Muscle of arm (tissue), 14 donors: ENCODE measurements at places on chromosomes 1 and 21.

DNA sequence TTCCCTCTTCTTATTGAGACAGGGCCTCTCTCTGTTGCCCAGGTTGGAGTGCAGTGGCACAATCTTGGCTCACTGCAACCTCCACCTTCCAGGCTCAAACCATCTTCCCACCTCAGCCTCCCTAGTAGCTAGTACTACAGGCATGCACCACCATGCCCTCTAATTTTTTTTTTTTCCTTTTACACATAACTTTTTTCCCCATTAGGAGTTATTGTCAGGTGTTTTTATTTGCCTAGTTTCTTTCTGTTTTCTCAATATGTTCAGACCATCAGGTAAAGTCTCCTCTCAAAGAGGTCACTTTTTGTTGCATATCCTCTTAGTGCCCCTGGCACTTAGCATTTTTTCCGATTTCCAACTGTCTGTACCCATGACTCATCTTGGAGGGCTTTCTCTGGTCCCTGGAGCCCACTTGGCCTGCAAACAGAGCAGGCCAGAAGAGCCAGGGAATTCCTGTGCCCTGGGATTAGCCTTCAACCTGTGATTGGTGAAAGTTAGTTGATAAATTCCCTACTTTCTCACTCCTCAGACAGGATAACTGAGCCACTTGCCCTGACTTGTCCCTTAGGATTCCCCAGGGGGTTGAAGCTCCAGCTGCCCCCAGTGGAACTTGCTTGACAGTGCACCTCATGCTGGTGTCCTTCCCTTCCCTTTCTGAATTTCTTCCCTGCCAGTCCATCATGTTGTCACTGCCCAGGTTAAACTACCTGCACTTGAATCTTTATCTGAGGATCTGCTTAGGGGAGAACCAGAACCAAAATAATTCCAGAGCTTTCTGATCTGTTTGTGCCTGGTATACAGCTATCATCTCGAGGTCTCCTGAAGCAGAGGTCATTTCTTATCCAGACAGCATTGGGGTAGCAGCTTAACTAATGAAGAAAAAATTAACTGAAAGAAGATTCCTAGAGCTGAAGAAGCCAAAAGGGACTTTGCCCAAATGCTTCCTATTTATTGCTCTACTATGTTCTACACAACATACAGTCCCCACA lies 2.4 kb downstream of the NTPCR start:
- DNase-seq: no peak

DNA sequence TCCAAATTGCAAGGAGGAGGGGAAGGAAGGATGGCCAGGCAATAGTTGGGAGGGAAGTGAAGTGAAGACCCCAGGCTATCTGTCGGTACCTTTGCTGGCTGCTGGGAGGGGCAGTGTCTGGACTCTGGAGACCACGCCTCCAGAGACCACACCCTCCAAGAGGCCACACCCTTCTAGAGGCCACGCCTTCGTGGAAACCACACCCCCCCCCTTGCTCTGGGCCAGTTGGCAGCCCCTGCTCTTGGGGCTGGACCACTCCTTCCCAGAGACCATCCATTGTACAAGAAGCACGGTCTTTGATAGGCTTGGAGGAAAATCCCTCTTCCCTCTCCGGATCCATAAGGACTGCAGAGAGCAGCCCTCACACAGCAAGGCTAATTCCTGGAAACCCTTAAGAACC lies 73.1 kb downstream of the RYR2 start:
- DNase-seq: no peak

- DNase-seq: no peak
These were observed 4.1 kb upstream of the ACTA1 start for GRCh38 chr1:229438021-229438420.

DNA sequence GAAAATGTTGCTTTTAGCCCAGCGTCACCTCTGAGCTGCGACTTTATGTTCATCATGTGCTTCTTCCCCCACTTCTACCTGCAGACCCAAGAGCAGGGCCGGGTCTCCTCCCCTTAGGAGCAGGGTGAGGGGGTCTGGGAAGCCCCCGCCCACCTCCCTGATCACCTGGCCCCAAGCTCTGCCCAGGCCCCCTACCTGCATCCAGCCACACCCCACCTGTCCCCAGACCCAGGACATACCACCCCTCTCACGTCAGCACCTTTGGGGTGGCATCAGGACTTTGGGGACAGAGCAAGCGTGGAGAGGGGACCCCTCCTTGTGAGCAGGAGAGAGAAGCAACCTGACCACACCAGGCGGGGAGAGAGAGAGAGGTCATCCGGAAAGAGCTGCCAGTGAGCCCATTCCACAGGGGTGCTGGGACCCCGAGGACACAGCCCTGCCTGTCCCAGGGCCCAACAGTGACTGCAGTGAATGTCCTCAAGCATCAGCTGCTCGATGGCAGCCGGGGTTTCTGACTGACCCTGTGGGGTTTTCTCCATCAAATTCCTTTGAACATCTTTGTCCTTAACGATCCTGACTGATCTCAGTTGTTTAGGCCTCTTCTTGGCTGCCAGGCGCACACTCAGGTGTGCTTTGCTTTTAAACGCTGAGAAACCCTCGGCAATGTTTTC lies 42.8 kb upstream of the COL18A1 start:
- DNase-seq: no peak

DNA sequence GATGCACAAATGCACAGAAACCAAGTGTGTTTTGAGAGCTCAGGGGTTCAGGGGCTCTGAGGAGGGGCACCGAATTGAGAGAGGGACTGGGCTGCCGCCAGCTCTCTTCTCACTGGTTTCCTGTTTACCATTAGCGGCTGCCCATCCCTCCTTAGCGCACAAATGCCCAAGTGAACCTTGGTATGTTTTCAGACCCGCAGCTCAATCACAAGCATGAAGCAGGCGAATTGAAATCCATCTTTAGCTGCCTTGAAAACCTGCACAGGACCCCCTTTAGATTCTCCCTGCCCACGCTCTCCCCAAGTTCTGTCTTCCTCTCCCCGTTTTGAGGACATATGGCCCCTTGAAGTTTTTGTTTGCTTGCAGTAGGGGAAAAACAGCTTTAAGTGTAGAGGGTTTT lies 61.1 kb upstream of the ACOT11 start:
- DNase-seq: no peak

- no peak for DNase-seq
These were observed 32.8 kb upstream of the EPS15 start for GRCh38 chr1:51551848-51552296.

GRCh38 chr1:22971161-22971560 lies 1.5 kb downstream of the LACTBL1 start:
- DNase-seq: no peak

DNA sequence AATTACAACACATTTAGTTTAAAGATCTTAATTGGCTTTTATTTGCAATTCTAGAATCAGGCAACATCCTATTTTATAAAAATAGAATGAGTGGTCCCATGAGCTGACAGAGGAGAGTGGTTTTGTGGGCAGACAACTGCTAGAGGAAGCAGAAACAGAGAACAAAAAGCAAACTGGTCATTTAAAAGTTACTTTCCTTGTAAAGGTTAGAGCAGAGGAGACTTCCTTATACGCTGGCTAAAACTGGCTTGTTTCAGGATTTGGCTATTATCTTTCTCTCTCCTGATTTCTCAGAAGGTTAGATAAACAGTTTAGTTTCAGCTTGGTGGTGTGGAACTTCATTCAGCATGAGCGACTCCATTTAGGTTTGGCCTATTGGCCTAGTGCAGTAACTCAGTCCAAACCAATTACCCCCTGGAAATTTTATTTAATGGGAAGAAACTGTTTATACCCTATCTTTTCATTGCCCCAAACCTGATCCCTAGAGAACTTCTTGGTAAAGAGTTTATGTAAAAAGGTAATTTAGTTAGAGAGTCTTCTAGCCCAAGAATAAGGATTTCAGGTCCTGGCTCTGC lies 32.2 kb upstream of the IL20 start:
- DNase-seq: no peak

DNA sequence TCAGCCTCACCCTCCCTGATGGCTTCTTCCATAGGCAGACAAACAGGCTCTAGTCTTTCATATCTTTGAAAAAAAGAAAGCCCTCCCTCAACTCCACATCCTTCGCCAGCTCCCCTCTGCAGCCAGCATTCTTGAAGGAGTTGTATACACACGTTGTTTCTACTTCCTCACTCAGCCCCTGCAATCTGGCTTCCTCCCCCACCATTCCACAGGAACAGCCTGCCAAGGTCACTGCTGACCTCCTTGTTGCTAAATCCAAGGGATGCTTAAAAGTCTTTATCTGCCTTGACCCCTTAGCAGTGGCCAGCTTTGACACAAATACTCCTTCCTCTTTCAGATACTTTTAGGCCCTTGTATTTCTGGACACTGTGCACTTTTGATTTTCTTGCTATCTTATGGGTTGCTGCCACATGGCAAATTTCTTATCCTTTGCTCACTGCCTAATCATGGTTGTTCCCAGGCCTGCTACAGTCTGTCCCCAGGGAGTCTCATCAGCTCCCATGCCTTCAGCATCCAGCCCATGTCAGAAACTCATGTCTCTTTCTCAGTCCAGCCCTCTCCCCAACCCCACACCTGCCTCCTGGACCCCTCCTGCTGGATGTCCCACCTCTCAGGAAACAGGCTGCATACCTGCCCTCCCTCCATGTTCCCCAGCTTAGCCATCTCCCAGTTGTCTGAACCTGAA lies 8.3 kb downstream of the FAM229A start:
- no peak for DNase-seq

DNA sequence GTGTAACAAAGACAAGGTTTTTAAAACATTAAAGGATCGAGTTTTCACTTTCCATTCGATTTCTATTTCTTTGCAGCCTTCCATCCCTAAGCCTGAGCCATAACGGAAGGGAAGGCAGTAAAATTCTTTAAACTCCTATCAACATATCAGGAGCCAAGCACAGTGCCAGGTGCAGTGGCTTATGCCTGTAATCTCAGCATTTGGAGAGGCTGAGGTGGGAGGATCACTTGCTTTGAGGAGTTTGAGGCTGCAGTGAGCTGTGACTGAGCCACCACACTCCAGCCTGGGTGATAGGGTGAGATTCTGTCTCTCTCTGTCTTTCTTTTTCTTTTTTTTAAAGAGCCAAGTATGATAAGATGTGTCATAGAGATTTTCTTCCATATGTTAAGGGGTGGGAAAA lies 217.5 kb upstream of the GREM2 start:
- DNase-seq: no peak

- DNase-seq: no peak
These were observed 25.0 kb downstream of the FOXO6 start for GRCh38 chr1:41386196-41386663.

- DNase-seq: no peak
These were observed 55.0 kb downstream of the WNT9A start for GRCh38 chr1:227892489-227893299.

DNA sequence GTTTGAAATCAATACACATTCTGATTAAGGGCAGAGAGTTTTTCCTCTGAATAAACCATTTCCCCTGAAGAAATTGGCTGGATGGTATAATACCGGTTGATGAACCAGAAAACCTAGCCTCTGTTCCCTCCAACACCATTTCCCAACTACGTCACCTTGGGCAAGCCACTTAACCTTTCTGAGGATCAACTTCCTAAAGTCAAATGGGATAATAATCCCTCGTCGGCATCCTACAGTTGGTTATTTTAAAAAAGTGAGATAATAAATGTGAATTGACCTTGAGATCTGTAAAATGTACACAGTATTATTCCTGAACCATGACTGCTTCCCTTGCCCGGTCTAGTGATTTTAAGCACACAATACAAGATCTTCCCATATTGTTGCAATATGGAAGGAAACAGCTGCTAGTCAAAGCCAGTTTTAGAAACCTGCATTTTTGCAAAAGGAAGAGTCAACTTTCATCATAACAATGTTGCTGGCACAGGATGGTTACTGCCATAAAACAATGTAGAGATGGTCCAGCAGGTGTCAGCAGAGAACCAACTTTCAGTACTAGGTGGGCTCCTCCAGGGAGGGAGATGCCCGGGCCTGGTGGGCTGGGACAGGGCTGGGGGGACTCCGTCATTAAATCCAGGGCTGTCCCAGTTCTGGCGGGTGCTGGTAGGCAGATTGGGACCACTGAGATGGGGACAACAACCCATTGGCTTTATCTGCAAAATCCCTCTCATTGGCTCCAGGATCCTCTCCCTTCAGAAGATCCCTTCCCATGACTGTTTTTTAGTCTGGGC lies 5.2 kb upstream of the HLX start:
- DNase-seq: no peak

DNA sequence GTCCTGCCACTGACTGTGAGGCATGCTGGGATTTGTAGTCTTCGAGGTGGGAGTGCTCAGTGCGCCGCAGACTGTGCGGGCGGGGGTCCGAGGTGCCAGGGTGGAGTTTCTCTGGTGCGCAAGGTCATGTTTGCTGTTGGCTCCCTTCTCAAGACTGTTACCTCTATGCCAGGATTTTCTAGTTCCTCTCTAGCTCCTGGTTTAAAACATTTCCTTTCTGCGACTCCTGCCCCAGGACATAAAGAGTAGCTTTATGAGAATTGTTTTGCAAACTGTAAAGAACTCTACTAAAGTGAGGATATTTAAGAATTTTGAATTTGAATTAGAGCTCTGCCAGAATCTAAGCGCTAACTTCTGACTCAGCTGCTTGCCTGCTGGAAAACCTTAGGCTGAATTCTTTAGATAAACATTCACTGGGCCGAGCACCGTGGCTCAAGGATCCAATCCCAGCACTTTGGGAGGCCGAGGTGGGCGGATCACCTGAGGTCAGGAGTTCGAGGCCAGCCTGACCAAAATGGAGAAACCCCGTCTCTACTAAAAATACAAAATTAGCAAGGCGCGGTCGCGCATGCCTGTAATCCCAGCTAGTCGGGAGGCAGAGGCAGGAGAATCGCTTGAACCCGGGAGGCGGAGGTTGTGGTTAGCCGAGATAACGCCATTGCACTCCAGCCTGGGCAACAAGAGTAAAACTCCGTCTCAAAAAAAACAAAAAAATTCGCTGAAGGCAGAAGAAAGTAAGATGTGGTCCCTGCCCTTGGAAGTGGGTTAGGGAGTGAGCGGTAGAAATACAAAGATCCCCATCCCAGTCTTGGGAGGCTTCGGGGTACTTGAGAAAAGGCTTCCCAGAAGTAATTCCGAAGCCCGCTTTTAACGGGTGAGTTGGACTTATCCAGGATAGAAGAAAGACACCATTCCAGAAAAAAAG lies 992 bp upstream of the USP48 start:
- DNase-seq: no peak

GRCh38 chr21:35581640-35582039 lies 478.7 kb downstream of the SETD4 start:
- no peak for DNase-seq

GRCh38 chr1:212290608-212291007 lies 5.4 kb downstream of the PPP2R5A start:
- no peak for DNase-seq

- no peak for DNase-seq
These were observed 226.4 kb downstream of the ZP4 start for GRCh38 chr1:237664348-237664747.

DNA sequence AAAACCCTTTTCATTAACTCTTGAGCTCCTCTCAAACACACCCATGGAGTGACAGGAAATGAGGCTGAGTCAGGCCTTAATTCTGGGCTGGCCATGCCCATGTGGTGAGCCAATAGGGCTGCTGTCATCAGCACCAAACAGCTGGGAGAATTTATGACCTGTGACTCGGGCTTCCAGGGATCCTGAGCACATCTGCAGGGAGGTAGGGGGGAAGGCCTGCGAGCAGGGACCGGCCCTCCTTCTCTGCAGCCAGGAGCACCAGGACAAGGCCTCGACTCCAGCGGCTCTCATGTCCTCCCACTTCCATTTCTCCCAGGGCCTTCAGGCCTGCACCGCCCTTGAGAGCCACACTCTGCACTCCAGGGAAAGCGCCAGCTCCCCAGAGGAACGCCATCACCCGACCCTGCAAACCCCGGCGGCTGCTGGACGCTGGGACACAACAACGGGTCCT lies 14.6 kb downstream of the RIPK4 start:
- DNase-seq: no peak

GRCh38 chr1:223771469-223771813 lies 59.1 kb downstream of the CAPN2 start:
- no peak for DNase-seq

GRCh38 chr1:192225703-192226102 lies 67.4 kb downstream of the RGS18 start:
- no peak for DNase-seq
